ENCODE measurements at places on chromosomes 12 and 14. TPM values are rescaled to one million over a fixed set of nuclear protein-coding genes. Genes with fewer than 3 reads are reported as not detected.

DNA sequence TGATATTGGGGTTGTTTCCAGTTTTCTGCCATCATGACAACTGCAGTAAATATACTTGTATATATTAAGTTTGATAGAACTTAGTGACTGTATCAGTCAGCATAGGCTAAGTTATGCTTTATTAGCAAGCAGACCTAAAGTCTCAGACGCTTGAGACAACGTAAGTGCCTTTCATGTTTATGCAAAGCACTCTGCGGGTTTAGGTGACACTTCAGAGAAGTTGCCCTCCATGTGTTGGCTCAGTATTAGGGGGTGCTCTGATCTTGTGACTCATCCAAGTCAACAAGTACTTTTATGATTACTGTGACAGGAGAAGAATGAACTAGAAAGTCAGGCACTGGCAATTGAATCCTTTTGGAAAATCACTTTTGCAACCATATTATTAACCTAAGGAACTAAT lies 13.3 kb upstream of the OTOGL start:
- DNase-seq = no peak

- DNase-seq = no peak
Measured at GRCh38 chr12:24719293-24719721, 229.6 kb downstream of the BCAT1 start.

GRCh38 chr12:104591257-104591885 lies 134.6 kb downstream of the CHST11 start:
- DNase-seq = no peak

TMEM121 gene
- total RNA-seq = 0.83 TPM

DNA sequence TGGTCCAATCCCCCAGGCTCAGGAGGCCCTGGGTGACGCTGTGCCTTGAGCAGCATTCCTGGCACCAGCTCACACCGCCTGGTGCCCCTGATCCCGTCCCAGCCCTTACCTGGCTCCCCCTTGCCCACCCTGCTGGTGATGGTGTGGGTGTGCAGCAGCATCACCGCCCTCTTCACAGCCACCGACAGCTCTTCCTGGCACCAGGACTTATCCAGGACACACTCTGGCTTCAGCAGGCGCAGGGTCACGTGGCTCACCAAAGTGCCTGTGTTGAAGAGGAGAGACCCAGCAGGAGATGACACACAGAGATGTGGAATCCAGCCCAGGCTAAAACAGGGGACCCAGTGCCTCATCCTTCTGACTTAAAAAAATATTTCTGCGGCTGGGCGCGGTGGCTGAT lies 36.2 kb downstream of the GCN1 start:
- no peak for DNase-seq

DNA sequence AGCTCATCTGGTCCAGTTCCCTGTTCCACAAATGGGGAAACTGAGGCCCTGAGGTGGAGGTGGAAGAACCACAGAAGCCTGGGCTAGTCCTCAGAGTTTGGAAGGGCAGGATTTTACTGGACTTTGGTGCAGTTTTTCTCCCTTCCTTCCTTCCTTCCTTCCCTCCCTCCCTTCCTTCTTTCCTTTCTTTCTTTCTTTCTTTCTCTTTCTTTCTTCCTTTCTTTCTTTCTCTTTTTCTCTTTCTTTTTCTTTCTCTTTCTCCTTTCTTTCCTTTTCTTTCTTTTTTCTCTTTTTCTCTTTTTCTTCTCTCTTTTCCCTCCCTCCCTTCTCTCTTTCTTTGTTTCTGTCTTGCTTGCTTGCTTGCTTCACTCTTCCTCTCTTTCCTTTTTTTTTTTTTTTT lies 95.7 kb upstream of the TBX3 start:
- DNase-seq = no peak

- DNase-seq = no peak
Measured at GRCh38 chr12:40393026-40393425, 168.2 kb downstream of the LRRK2 start.

DNA sequence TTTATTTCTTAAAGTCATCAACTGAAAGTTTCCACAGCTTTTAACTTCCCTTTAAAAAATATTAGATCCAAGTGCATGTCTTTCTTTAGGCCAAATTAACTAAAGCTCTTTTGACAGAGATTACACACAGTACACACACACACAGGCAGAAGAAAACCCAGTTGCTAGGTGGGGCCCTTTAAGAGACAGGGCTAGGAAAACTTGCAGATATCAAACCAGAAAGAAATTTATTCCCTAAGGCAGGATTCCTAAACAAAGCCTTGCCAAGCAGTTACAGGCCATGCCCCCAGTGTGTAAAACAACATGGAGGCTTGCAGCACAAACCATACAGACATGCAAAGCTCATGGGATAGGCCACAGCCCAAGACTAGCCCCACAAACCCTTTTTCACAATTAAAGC lies 123.4 kb downstream of the FSCB start:
- no peak for DNase-seq

Measured in naive thymus-derived CD4-positive, alpha-beta T cell (primary cell).